Urinary bladder (tissue), 4 donors: ENCODE measurements at places on chromosomes 16 and 17. TPM values are rescaled to one million over a fixed set of nuclear protein-coding genes. Genes with fewer than 3 reads are reported as not detected.

SYT17 gene
- total RNA-seq, result 6.5 TPM

ICAM2 gene
- 29.0 TPM for total RNA-seq

CDK5R1 gene
- total RNA-seq, result 1.5 TPM

ENPP7 gene
- not detected for total RNA-seq

DPEP2 gene
- total RNA-seq, result 2.3 TPM

SNX20 gene
- 1.4 TPM for total RNA-seq

PRR35 gene
- total RNA-seq, result not detected

KRTAP9-9 gene
- not detected for total RNA-seq

CCL17 gene
- total RNA-seq, result not detected

OR1A1 gene
- not detected for total RNA-seq

SEPTIN1 gene
- 0.37 TPM for total RNA-seq

CTRL gene
- total RNA-seq, result not detected

CES1 gene
- 25.0 TPM for total RNA-seq

PRSS22 gene
- total RNA-seq, result 3.0 TPM

RDM1 gene
- 1.2 TPM for total RNA-seq

FBXW10 gene
- not detected for total RNA-seq

NOXO1 gene
- total RNA-seq, result not detected

HOXB1 gene
- total RNA-seq, result not detected

SPATA22 gene
- total RNA-seq, result 1.0 TPM

TBC1D3H gene
- not detected for total RNA-seq

DNAJC7 gene
- total RNA-seq, result 69.9 TPM

CD300H gene
- total RNA-seq, result not detected

NOD2 gene
- total RNA-seq, result 1.5 TPM

NT5M gene
- 1.6 TPM for total RNA-seq

KRT40 gene
- not detected for total RNA-seq

TEKT1 gene
- total RNA-seq, result not detected

TBX6 gene
- total RNA-seq, result 0.79 TPM

GRB7 gene
- total RNA-seq, result 2.9 TPM

ABCA9 gene
- total RNA-seq, result 46.6 TPM

HYDIN gene
- total RNA-seq, result 6.8 TPM

LLGL2 gene
- 10.6 TPM for total RNA-seq

SULT1A2 gene
- 0.21 TPM for total RNA-seq

SAMD14 gene
- total RNA-seq, result 2.2 TPM

KRT28 gene
- total RNA-seq, result not detected

ALKBH5 gene
- total RNA-seq, result 62.6 TPM

GUCY2D gene
- not detected for total RNA-seq

SPNS2 gene
- 7.5 TPM for total RNA-seq

LCAT gene
- total RNA-seq, result 10.2 TPM

HCRT gene
- not detected for total RNA-seq

ALOX15B gene
- total RNA-seq, result not detected

NHERF2 gene
- 25.9 TPM for total RNA-seq

LRRC36 gene
- total RNA-seq, result 2.1 TPM

ZFP1 gene
- total RNA-seq, result 34.0 TPM

ATP1B2 gene
- total RNA-seq, result 4.9 TPM

PYDC1 gene
- total RNA-seq, result not detected

ZFHX3 gene
- total RNA-seq, result 19.4 TPM

FGF11 gene
- 2.1 TPM for total RNA-seq

TAT gene
- not detected for total RNA-seq

GOSR1 gene
- total RNA-seq, result 45.5 TPM

CCDC200 gene
- not detected for total RNA-seq

SBK1 gene
- total RNA-seq, result 0.21 TPM

KIF2B gene
- not detected for total RNA-seq

CCL3 gene
- total RNA-seq, result 3.6 TPM

CDRT15L2 gene
- total RNA-seq, result not detected

TEDC2 gene
- total RNA-seq, result 2.4 TPM
